ENCODE measurements at places on chromosomes 5 and 9.

DNA sequence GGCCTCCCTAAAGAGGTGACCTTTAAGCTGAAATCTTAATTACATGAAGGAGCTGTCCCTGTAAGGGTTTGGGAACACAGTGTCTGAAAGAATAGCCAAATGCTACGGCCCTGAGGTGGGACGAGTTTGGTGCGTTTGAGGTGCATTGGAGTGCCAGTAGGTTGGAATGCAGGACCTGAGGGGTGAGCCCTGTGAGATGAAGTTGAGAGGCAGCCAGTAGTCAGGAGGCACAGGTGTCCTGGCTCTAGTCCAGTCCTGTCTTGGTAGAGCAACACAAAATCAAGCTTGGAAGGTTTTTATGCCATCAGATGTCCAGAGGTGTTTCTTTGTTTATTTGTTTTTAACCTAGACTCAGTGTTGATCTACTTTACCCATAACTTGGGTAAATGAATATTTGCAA is 108.5 kb downstream of the ARHGAP26 start:
- no peak for DNase-seq

DNA sequence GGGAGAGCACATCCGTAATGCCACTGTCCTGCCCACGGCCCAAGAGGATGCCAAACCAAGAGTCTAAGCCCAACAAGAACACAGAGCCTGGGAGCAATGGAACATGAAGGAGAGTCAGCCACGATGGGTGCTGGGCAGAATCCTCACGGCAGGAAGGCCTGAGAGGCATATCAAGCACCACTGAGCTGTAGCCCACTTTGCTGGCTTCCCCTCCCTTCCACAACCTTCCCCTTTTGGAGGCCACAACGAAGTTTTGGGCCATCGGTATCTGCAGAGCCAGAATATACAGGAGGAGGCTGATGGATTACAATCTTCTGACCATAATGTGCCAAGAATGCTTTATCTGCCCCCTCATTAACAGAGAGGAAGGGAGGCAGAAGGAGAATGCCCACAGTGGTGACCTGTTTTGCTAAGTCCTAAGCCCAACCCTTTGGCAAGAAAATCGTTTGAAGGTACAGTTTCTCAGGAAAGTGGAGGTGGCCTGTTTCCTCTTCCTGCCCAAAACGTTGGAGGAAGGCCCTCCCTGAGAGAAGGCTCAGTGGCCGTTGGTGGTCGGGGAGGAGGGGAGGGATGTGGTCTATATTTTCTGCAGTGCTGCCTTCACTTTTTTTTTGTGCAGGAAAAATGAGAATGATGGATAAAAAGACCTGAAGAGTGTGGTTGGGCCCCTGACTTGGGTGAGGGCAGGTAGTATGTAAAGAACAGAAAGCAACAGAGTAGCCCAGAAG is 26.2 kb downstream of the MACROH2A1 start:
- DNase-seq: no peak

DNA sequence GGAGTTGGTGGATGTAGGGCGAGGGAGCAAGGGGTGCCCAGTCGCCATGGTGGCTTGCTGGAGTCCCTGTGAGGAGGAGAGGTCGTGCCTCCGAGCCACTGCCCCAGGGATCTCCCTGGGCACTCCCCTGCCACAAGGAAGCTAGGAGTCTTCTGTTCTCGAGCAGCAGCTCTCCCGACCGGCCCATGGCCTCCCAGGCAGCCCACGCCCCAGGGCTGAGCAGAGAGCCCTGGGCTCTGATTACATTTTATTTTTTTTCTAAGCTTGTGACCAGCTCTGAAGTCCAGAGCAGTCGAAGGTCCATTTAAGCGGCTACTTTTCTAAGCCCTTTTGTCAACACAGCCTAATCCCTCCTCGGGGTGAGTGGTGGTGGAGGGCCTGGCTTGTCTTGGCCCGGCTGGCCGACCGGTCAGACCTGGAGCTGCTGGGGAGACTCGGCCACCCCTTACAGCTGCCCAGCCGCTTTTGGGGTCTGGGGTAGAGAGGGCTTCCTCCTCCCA is 2.1 kb downstream of the RXRA start:
- no peak for DNase-seq

DNA sequence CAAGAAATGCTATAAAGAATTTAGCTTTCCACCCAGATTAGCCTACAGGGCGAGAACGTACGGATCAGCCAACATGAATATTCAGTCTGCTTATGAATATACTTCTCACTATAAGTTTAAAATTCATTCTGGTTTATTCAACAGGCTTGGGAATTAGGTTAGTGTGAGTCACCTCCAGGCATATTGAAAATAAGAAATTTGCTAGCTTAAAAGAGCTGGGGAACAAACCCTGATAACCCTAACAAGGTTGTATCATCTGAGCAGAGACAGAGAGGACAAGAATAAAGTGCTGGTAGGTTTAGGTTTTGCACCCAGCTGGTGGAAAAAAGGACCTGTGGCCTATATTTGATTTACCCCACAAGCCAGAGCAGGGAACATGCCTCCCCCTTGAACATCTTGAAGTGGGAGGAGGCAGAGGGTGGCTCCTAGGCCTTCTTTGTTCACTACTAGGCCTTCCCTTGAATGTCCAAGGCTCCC is 12.3 kb downstream of the FNBP1 start:
- no peak for DNase-seq

GRCh38 chr9:119052339-119053030 is 316.8 kb downstream of the BRINP1 start:
- no peak for DNase-seq

DNA sequence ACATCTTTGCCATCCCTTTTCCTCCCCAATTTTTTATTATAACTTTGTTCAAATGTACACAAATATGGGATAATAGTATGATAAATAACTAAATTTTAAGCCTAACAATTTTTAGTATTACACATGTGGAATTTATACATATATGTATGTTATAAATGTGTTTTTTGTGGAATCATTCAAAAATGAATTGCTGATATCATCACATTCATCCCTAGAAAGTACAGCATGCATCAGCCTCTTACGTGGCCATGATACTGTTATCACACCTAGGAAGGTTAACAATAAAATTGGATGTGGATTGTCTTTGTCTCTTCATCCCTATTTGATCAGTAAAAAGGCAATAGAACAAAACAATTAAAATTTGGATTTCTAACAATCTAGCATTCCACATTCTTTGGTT is 73.7 kb upstream of the DAP start:
- DNase-seq: no peak

GRCh38 chr9:114696814-114697544 is 15.0 kb upstream of the TEX48 start:
- no peak for DNase-seq

GRCh38 chr5:34751807-34752736 is 86.9 kb upstream of the TTC23L start:
- DNase-seq: no peak

GRCh38 chr5:10489810-10490426 is 48.2 kb downstream of the ROPN1L start:
- DNase-seq: no peak

DNA sequence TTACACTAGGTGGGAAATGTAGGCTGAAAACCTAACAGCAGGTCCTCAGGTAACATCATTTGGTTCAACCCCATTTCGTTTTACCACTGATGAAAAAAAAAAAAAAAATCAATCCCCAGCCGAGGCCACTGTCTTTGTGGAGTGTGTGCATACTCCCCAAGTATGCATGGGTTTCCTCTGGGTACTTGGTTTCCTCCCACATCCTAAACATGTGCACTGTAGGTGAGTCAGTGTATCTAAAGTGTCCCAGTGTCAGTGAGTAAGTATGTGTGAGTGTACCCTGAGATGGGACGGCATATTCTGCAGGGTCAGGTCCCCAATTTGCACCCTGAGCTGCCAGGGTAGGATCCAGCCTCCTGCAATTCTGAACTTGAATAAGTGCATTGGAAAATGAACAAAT is 966.5 kb upstream of the DMAC1 start:
- no peak for DNase-seq

- no peak for DNase-seq
Measured at GRCh38 chr5:22505891-22506290, 347.3 kb downstream of the CDH12 start.

DNA sequence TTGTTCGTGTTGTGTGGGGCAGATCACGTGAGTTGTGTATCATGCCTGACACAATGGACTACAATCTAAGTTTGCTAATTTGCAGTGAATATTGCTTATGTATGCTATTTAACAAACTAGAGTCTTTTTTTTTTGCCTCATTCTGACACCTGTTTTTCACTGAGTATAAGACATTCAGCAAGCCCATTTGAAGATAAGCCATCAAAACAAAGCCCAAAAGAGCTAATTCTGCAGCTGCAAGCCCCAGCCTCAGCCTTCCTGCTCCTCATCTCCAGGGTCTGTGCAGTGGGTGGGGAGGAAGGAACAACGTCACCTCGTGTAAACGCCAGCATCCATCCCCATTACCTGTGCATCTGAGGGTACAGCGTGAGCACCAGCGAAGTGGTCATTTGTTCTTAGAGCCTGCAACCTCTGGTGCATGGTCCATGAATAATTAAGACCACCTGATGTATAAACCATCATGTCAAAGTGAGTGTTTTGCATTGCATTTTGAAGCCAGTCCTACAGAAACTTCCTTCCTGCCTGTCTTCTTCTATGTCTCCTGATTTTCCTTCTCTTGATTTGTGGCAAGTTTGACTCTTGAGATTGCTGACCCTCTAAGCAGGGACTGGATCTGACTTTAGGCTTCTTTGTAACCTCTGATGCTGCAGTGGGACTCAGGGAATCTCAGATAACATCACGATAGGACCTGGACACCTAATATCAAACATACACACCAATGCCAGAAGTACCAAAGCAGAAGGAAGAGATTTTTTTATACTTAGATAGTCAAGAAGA is 73.2 kb downstream of the FGF1 start:
- no peak for DNase-seq

DNA sequence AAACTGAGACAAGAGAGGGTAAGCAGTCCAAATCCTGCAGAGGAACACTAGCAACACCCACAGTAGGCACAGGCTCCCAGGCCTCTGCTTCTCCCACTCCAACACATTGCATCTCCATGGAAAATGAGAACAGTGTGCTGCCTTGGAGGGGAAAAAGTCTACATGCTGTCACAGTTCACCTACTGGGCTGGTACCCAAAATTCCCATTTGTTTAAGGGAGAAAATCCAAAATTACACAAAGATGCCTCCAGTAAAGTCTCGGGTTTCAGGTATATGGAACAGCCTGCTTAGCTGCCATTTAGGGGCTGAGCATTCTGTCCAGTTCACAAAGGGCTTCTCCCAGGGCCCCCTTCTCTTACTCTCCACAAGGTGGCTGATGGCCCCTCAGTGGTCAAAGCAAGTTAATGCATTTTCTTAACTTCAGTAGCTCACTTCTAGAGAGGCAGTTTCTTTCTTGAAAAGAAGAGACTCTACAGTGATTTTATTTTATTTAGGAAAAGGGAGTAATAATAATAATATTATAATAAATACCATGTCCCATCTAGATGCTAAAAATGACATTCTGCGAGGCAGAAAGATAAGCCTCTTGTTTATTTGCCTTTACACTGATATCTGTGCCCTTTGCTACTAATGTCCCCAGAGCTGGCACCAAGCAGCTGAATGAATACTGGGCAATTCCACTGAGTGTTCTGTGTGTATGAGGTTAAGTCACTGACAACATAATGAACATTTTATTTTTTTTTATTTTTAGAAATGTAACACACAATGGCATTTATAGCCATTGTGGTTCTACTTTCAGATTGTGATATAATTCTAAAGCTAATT is 89.4 kb downstream of the RGS7BP start:
- no peak for DNase-seq

DNA sequence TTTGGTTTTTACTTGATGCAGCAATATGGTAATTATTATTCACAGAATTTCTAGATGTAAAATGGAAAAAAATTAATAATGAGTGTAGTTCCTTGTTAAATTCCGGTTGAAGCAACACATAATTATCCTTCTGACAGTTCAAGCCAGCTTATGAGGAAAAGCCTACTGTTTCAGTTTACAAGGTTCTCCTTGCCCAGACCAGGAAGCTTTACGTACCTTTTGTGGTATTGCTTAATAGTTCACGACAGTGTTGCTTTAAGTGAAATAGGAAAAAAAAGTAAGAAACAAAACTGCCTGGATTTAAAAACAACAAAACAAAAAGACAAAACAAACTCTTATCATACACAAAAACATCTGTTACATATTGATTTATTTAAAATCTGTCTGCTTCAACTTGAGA is 547.3 kb upstream of the C9orf72 start:
- DNase-seq: no peak

DNA sequence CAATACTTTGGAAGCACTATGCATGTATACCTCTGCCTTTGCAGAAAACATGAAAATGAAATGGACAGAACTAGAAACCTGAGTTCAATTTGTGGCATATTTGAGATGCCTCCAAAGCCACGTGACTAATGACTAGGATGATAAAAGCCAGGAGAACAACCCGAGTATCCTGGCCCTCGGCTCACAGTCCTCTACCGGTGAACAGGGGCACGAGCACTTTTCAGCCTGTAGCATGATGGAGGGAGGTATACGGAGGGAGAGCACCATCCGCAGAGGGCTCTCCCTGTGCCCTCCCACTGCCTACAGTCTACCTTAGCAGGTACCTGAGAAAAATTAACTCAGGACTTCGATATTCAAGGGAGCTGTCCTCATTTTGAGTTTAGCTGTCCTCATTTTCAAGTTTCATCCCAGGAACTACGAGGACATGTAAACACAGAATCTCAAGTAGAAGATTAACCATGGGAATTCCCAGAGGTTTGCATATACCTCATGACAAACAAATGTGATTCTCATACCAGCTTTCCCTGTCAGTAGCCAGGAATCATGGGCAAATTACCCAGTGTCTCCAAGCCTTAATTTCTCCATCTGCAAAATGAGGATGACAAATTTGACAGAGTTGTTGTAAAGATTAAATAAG is 249.3 kb downstream of the DNAH5 start:
- DNase-seq: no peak

- no peak for DNase-seq
Measured at GRCh38 chr9:85030316-85030715, 360.8 kb downstream of the NTRK2 start.

DNA sequence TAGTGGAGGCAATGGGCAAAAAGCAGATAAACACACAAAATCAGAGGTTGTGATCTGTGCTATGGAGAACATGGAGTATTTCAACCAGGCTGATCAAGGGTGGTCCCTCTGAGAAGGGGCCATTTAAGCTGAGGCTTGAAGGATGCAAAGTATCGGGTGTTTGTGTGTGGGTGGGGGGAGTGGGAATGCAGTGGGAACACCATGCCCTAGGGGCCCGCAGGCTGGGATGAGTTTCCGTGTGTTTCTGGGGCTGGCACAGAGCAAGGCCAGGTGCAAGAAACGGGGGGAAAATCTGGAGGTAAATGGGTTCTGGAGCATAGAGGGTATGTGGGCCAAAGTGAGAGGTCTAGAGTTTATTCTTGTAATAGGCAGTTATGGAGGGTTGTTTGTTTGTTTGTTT is 13.8 kb upstream of the LARP1 start:
- no peak for DNase-seq

DNA sequence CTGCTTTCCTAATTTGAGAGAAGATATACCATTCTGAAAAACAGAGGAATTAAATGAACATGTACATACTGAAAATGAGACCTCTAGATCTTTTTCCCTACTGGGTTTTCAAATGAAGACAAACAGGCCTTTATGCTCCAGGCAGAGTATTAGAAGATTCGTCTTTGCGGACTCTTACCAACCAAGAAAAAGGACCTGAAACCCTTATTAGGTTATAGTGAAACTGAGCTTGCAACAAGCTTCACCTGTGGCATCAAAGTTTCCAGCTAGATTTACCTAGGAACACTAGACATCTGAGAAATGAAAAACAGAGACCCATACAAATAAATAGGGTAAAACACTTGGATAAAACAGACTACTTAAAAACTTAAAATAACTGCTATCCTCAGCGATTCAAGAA is 46.3 kb downstream of the SMIM15 start:
- DNase-seq: no peak

GRCh38 chr9:99720455-99721050 is 101.1 kb upstream of the NR4A3 start:
- no peak for DNase-seq

- no peak for DNase-seq
Measured at GRCh38 chr5:123151227-123151909, 62.3 kb downstream of the PRDM6 start.

All from fibroblast of skin of left quadriceps (primary cell).